Left lung (tissue), 14 donors: ENCODE measurements at places on chromosomes 5 and 9. TPM values are rescaled to one million over a fixed set of nuclear protein-coding genes. Genes with fewer than 3 reads are reported as not detected.

Gene TRAPPC13
- 20.2 TPM for total RNA-seq

GRCh38 chr5:172531704-172532026 is 77.3 kb upstream of the SH3PXD2B start:
- H3K4me3 ChIP-seq = no peak overlapping the region
- no peaks in the 10 kb centered on the region for H3K36me3 ChIP-seq
- no peak overlapping the region for H3K27ac ChIP-seq
- peaks cover 7% of the 10 kb centered on the region for H3K4me1 ChIP-seq
- DNase-seq = no peak
- H3K27me3 ChIP-seq = no peaks in the 10 kb centered on the region

GRCh38 chr5:159489779-159490178 is 159.5 kb upstream of the IL12B start:
- H3K36me3 ChIP-seq = no peaks in the 10 kb centered on the region
- H3K4me3 ChIP-seq = no peak overlapping the region
- no peaks in the 10 kb centered on the region for H3K4me1 ChIP-seq
- H3K27me3 ChIP-seq = no peaks in the 10 kb centered on the region
- DNase-seq = no peak

Gene FOXI1
- not detected for total RNA-seq

- no peak overlapping the region for H3K4me3 ChIP-seq
- DNase-seq = no peak
- H3K27ac ChIP-seq = no peak overlapping the region
- no peaks in the 10 kb centered on the region for H3K36me3 ChIP-seq
- no peaks in the 10 kb centered on the region for H3K4me1 ChIP-seq
Measured at GRCh38 chr9:15505921-15506320, 4.8 kb downstream of the PSIP1 start.

DNA sequence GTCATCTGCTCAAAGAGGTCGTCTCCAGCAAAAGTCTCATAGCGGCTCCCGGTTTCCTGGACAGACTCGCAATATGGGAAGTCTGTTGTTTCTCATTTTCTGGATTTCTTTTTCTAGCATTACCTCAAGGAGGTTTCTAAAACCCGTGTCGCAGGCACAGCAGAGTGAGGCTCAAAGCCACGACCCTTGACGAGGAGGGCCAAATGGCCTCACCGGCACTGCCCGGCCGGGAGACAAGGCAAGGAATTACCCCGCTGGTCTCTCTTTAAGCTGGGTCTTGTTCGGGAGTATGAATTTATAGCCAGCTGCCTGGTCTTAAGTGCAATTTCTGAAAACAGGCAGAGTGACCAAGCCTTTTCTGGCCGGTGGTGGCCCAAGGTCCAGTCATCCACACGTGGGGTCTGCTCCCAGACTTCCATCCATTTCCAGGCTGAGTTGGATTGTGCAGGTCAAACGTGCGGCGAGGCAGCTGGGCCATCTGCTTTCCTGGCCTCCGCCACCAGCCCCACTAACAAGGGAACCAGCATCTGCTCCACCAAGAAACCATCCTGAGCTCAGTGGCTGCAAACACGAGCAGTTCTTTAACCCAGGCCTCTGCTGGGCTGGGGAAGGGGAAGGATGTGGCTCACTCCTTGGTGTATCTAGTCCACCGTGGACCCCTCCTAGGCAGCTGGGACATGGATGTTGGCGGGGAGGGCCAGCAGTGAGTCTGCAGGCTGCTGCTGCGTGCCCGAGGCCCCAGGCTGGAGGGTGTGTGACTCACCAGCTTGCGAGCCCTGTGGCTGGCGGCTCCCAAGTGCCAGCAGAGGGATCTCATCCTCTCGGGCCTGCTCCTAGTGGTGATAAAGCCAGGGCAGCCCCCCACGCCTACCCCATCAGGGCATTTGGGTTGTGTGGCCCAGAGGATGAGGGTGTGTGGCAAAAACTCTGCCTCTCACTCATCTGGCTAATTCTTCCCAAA is 55.6 kb upstream of the COL5A1 start:
- no peaks in the 10 kb centered on the region for H3K36me3 ChIP-seq
- no peak overlapping the region for H3K4me3 ChIP-seq
- no peak overlapping the region for H3K27ac ChIP-seq
- H3K4me1 ChIP-seq = no peaks in the 10 kb centered on the region
- no peaks in the 10 kb centered on the region for H3K27me3 ChIP-seq
- DNase-seq = no peak

- DNase-seq = no peak
- H3K4me1 ChIP-seq = no peaks in the 10 kb centered on the region
- no peak overlapping the region for H3K4me3 ChIP-seq
- H3K27ac ChIP-seq = no peak overlapping the region
- no peaks in the 10 kb centered on the region for H3K36me3 ChIP-seq
Measured at GRCh38 chr5:149745943-149746324, 15.8 kb downstream of the PPARGC1B start.

Gene LIFR
- 76.2 TPM for total RNA-seq

- peaks cover 97% of the 10 kb centered on the region for H3K4me1 ChIP-seq
- H3K36me3 ChIP-seq = no peaks in the 10 kb centered on the region
- peak; percentile 72 for DNase-seq
- H3K4me3 ChIP-seq = no peak overlapping the region
Measured at GRCh38 chr9:131674425-131675421, 65.2 kb downstream of the RAPGEF1 start.

GRCh38 chr5:38330207-38330606 is 71.8 kb downstream of the EGFLAM start:
- no peak overlapping the region for H3K27ac ChIP-seq
- no peaks in the 10 kb centered on the region for H3K27me3 ChIP-seq
- no peaks in the 10 kb centered on the region for H3K4me1 ChIP-seq
- no peaks in the 10 kb centered on the region for H3K36me3 ChIP-seq
- no peak overlapping the region for H3K4me3 ChIP-seq

DNA sequence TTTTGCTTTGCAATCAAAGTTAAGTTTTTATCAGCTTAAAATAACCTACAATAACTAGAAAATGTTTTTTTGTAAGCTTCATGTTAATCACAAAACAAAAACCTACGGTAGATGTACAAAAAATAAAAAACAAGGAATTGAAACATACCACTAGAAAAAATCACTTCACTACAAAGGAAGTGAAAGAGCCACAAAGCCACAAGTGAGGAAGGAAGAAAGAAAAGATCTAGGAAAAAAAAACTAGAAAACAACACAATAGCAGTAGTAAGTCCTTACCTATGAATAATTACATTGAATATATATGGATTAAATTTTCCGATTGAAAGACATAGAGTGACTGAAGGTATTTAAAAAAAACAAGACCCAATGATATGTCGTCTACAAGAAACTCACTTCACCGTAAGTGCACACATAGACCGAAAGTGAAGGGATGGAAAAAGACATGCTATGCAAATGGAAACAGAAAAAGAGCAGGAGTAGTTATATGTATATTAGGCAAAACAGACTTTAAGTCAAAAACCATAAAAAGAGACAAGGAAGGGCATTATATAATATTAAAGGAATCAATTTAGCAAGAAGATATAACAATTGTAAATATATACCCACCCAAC is 13.4 kb upstream of the ZDHHC21 start:
- H3K36me3 ChIP-seq = no peaks in the 10 kb centered on the region
- H3K4me3 ChIP-seq = no peak overlapping the region
- H3K27me3 ChIP-seq = no peaks in the 10 kb centered on the region
- DNase-seq = no peak
- no peaks in the 10 kb centered on the region for H3K4me1 ChIP-seq

Gene SPATA31E1
- not detected for total RNA-seq

Gene CCL27
- total RNA-seq = 0.67 TPM

DNA sequence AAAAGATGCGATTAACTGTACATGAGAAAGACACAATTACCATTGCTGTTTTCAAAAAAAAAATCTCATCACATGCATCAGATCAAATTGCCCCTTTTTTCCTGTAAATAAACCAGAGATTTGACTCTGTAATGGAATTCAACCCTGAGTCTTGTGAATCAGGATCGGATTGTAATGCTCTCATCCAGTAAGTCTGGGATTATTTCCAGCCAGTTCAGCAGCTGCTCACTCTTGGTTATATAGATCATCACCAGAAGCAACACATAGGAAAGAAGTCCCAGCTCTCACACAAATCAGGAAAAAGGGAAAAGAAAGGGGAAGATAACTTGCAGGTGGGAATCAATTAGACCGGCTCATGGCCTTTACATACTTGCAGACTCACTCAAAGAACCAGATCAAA is 97.8 kb upstream of the SPOCK1 start:
- no peaks in the 10 kb centered on the region for H3K36me3 ChIP-seq
- DNase-seq = no peak

GRCh38 chr5:5584236-5584745 is 161.8 kb downstream of the ICE1 start:
- no peak overlapping the region for H3K27ac ChIP-seq
- no peaks in the 10 kb centered on the region for H3K4me1 ChIP-seq
- H3K27me3 ChIP-seq = no peaks in the 10 kb centered on the region
- no peaks in the 10 kb centered on the region for H3K36me3 ChIP-seq
- no peak for DNase-seq

GRCh38 chr5:159886296-159886695 is 30.0 kb upstream of the ADRA1B start:
- H3K27me3 ChIP-seq = no peaks in the 10 kb centered on the region
- no peak overlapping the region for H3K4me3 ChIP-seq
- H3K27ac ChIP-seq = no peak overlapping the region
- DNase-seq = no peak

DNA sequence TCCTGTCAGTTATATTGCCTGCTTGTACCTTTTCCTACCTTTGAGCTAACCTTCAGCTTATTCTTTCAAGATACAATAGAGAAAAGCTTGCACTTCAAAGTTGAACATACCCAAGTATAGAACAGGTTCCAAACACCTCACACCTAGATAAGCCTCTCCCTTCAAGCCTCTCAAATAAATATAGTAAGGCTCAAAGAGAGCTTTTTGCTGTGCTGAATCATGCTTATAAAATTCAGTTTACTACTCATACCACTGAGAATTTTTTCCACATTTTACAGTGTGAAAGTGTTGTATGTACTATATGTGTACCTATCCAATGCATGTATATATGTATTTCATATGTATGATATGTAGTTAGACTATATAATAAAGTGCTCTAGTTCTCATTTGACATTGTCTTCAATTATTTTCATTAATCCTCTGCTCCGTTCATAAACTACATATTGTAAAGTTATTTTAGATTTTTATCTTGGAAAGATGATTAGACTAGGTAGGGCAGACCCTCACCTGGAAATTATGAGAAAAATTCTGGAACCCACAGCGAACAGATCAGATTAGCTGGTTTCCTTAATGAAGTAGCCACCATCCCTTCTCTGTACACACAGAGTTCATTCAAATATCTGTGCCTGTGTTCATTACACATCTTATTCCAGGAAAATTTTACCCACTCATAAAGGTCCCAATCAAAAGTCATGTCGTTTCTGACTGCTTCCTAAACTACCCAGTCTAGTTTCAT is 149.2 kb upstream of the RGMB start:
- H3K27me3 ChIP-seq = no peaks in the 10 kb centered on the region
- H3K4me1 ChIP-seq = no peaks in the 10 kb centered on the region
- no peak for DNase-seq

- peaks cover 4% of the 10 kb centered on the region for H3K27me3 ChIP-seq
- no peaks in the 10 kb centered on the region for H3K36me3 ChIP-seq
- H3K27ac ChIP-seq = no peak overlapping the region
- peaks cover 22% of the 10 kb centered on the region for H3K4me1 ChIP-seq
- peak overlapping the region; percentile 46 for H3K4me3 ChIP-seq
Measured at GRCh38 chr5:120465436-120465961, 1.4 kb downstream of the PRR16 start.

Gene IFNK
- not detected for total RNA-seq

Gene OSMR
- total RNA-seq = 87.8 TPM

- no peak overlapping the region for H3K27ac ChIP-seq
- H3K36me3 ChIP-seq = no peaks in the 10 kb centered on the region
- H3K27me3 ChIP-seq = no peaks in the 10 kb centered on the region
- H3K4me3 ChIP-seq = no peak overlapping the region
- DNase-seq = no peak
Measured at GRCh38 chr5:143426437-143426991, 23.0 kb upstream of the NR3C1 start.

- no peak for DNase-seq
- H3K4me1 ChIP-seq = no peaks in the 10 kb centered on the region
- H3K27ac ChIP-seq = no peak overlapping the region
- no peak overlapping the region for H3K4me3 ChIP-seq
Measured at GRCh38 chr9:117189121-117189520, 225.7 kb downstream of the ASTN2 start.

GRCh38 chr9:126676102-126676684 is 62.5 kb downstream of the LMX1B start:
- H3K4me3 ChIP-seq = no peak overlapping the region
- H3K36me3 ChIP-seq = no peaks in the 10 kb centered on the region
- DNase-seq = no peak
- peaks cover 52% of the 10 kb centered on the region for H3K27me3 ChIP-seq

Gene SPATA24
- total RNA-seq = 3.6 TPM

GRCh38 chr5:171322527-171322926 is 13.5 kb downstream of the TLX3 start:
- H3K36me3 ChIP-seq = no peaks in the 10 kb centered on the region
- H3K27ac ChIP-seq = no peak overlapping the region
- H3K27me3 ChIP-seq = peaks cover 100% of the 10 kb centered on the region
- no peaks in the 10 kb centered on the region for H3K4me1 ChIP-seq

DNA sequence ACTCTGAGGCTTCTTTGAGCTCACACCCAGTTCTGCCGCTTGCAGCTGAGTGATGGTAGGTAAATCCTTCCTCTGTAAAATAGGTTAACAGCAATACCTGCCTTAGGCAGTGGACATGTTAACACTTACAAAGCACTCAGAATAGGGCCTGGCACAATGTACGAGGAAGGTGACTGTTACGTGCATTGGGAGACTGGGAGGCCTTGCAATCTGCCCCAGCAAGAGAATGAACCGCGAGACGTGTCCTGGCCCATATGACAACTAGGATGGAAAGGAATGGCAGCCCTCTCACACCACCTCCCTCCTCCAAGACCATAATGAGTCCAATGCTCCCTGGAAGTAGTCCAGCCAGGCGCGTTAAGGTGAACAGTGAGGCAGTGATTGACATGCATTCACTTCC is 23.1 kb upstream of the AKNA start:
- no peaks in the 10 kb centered on the region for H3K27me3 ChIP-seq
- H3K27ac ChIP-seq = no peak overlapping the region
- DNase-seq = no peak
- no peaks in the 10 kb centered on the region for H3K36me3 ChIP-seq

DNA sequence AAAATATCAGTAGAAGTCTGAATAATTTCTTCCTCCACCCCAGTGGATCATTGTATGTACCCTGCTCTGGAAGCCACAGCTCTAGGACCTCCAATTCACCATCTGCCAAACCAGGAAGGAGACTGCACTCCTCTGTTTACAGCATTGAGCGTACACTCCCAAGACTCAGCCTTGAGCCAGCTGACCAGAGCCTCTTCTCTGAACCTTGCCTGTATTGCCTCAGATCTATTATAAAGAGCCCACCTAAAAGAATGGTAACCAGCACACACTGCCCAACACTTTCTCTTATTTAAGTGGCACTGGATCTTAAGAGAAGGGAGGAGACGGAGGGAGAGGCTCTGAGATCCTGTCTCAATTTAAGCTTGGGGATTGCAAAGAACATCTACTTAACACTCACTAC is 217.8 kb upstream of the RASEF start:
- no peaks in the 10 kb centered on the region for H3K36me3 ChIP-seq
- no peak overlapping the region for H3K4me3 ChIP-seq
- H3K4me1 ChIP-seq = peaks cover 25% of the 10 kb centered on the region
- H3K27me3 ChIP-seq = no peaks in the 10 kb centered on the region
- no peak for DNase-seq
